ENCODE measurements at places on chromosomes 1 and 21.

- no peak for DNase-seq
Observed at GRCh38 chr1:5770981-5771765, 221.1 kb downstream of the NPHP4 start.

GRCh38 chr1:114369930-114370329 is 141.1 kb downstream of the TRIM33 start:
- no peak for DNase-seq

DNA sequence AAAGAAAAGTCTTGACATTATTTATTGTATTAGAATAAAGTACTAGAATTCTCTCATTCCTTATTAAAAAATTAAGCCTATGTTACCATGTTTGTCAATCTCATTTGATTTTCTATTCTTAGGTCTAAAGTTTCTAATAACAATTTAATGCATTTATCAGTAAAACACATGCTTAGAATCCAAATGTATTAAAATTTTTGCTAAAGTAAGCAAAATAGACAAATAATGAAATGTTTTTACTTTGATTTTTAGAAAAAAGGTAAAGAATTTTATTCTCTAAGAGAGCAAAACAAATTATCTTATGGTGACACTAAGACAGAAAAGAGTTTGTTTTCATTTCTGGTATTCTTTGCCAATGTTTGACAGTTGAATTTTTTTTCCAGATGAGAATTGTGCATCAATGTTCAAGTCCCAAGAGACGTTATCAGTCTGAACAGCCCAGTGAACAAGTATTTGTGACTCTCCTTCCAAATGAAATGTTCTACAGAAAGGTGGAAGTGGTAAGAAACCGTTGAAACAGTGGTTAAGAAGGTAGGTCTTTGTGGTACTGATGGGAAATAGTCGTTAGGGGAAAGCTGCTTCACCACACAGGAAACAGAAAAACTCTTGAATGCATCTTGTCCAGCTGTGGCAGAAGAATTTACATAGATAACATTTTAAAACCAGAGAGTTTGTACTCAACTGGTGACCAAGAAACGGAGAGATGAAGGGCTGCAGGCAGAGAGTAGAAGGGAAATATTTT is 402.5 kb downstream of the PTPRC start:
- DNase-seq = no peak

DNA sequence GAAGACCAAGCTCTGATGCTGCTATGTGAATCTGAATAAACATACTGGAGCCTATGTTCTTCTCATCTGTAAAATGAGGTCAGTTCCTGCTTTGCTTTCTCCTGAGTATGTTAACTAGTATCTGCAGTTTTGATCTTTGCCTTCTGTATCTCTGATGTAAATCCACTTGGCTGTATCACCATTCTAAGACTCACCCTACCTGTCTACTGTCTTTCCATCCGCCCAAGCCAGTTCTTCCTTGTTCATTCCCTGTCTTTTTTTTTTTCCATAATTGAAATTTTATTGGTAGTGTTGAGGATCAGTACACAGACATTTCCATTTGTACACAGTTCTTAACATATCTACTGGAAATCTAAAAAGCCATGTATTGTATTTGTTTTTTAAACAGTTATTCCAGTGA is 31.3 kb downstream of the MAST2 start:
- DNase-seq = no peak

GRCh38 chr1:153260585-153261280 is 1.2 kb downstream of the LORICRIN start:
- DNase-seq = no peak

DNA sequence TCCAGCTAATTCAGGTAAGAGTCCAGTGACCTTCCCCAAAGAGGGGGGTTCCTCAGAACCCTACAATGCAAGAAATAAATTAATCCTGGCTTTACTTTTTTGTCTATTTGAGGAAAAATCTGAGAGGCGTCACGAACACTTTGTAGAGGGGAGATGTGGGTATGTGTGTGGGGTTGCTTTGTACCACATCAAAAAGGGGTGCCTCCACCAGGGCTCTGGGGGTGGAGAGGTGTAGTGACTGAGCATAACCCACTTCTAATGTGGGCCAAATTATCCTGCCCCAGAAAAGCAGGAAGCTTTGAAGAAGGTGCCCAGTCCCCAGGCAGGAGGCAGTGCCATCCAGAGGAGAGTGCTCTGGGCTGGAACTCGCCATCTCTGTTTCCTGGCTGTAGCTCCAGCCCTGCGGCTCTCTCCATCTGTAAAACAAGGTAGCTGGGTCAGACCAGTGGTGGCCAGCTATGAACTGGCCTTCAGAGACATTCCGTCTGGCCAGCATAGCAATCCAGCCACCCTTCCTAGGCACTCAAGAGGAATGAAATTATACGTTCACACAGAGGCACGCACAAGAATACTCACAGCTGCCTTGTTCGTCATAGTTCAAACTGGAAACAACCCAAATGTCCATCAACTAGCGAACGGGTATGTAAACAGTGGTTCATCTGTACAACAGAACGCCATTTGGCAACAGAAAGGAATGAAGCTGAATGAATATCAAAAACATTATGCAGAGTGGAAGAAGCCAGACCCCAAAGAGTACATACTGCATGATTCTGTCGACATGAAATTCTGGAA is 45.4 kb upstream of the TNFRSF1B start:
- no peak for DNase-seq

- no peak for DNase-seq
Observed at GRCh38 chr1:84370831-84371394, 27.4 kb upstream of the DNASE2B start.

GRCh38 chr1:1274299-1274930 is 761 bp upstream of the UBE2J2 start:
- DNase-seq = no peak

GRCh38 chr1:226019572-226019971 is 20.4 kb upstream of the SDE2 start:
- no peak for DNase-seq

GRCh38 chr1:172089768-172090510 is 248.6 kb downstream of the DNM3 start:
- no peak for DNase-seq

GRCh38 chr21:27700974-27701614 is 734.2 kb upstream of the ADAMTS5 start:
- peak; percentile 19 for DNase-seq

- no peak for DNase-seq
Observed at GRCh38 chr1:30656171-30656940, 67.0 kb downstream of the MATN1 start.

- no peak for DNase-seq
Observed at GRCh38 chr1:37721565-37721964, 29.2 kb downstream of the CDCA8 start.

DNA sequence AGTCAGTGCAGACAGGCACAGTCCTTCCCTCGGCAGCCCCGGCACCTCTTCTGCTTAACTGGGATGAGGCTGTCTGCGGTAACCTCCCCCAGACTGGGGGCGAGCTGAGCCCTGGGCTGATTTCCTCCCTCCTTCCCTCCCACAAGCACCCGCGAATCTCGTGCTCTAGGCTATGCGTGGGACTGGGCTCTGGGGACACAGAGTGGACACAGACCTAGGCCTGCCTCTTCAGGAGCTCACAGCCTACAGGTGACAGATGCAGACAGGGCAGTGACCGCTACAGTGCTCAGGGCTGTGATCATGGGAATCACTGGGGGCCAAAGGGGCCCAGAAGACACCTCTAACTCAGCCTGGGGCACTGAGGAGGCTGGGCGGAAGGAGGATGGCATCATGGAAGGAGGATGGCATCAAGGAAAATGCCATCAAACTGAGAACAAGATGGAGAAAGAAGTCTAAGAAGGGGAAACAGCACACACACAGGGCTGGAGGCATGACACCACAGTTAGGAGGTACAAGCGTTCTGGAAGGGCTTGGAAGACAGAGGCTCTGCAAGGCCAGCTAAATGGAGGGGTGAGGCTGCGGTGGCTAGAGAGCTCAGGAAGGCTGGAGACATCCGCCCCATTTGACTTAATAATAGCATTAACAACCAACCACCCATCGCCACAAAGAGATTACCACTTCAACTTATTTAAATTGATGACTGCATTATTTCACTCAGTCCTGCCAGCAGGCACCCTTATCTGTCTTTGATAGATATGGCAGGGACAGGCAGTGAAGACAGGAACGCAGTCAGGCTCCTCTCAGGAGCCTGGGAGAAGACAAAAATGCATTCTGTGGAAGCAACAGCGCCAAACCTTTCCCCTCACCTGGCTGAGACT is 4.2 kb downstream of the TTC39A start:
- DNase-seq = no peak

GRCh38 chr1:37032660-37033354 is 1.5 kb downstream of the GRIK3 start:
- DNase-seq = no peak

DNA sequence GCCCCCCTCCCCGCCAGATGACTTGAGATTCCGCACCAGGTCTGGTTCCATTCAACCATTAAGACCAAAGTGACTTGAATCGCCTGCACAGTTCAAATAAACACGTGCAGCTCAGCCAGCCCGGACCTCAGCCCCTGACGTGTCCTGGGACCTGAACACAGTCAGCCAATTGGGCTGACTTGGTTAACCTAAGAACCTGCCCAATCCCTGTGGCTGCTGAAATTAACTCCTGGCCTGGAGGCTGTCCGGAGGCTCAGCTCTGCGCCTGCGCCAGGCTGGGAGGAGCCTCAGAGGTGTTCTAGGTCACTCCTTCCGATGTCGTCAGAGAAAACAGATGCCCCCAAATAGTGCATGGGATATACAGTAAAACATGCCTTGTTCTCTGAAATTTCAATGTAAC is 73.4 kb downstream of the SCCPDH start:
- no peak for DNase-seq

GRCh38 chr21:34737115-34737514 is 68.3 kb downstream of the CLIC6 start:
- no peak for DNase-seq

DNA sequence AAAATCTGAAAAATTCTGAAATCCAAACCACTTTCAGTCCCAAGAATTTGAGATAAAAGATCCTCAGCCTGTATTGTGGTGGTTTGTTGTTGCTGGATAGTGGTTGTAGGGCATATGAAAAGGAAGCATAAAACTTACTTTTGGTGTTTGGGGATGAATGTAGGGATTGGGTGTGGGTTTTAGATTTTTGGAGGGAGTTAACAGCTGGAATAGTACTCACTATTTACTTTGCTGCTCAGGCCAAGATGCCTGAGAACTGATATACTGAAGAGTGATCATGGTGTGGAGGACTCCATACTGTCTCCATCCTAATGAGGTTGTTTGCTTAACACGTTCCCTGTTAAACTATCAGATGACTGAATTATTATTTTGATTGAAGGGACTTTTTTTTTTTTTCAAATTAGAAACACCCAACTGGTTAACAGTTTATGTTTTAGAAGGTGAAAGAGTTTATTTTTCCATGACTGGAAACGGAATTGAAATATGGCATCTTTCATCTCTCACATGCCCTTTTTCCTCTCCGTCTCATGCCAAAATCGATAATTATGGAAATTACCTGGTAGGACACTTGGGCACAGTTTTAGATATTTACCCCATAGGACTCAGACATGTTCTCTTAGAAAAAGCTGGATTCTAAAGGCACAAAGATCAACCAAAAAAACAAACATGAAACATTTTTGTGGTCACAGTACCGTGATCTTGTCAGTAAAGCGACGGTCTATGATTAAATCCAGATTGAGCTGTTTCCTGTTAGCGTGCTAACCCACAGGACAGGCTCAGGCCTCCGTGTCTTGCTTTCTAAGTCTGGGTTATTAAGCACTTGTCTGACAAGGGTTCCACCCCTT is 37.3 kb downstream of the RGL1 start:
- DNase-seq = no peak

GRCh38 chr1:80818211-80818610 is 982.5 kb upstream of the ADGRL2 start:
- DNase-seq = no peak

All from NCI-H1417 treated with DMSO at 0.1 percent for 48 hours (cell line).